ENCODE measurements at places on chromosomes 1 and 21.

DNA sequence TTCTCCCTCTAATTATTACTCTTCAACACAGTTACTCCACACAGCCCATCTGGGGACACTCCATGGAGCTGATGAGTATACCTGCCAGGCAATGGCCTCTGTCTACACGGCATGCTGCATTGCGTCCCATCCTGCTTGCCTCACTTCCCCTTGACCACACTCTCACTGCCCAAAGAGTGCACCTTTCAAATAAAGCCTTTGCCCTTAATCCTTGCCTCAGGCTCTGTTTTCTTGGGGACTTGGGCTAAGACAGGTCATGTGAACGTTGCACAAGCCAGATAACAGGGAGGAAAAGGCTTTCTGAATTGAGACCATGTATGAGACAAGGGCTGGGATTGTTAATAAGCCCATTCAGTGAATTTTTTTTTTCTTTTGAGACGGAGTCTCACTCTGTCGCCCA is 40.0 kb upstream of the SIM2 start:
- no peak for DNase-seq

- DNase-seq: no peak
Measured at GRCh38 chr1:83889707-83890106, 109.2 kb downstream of the TTLL7 start.

GRCh38 chr1:234372011-234372757 is 1.1 kb upstream of the COA6 start:
- DNase-seq: no peak

- DNase-seq: no peak
Measured at GRCh38 chr1:31497601-31498000, 78.7 kb upstream of the TINAGL1 start.

- DNase-seq: no peak
Measured at GRCh38 chr1:63325279-63325985, 3.1 kb downstream of the FOXD3 start.

DNA sequence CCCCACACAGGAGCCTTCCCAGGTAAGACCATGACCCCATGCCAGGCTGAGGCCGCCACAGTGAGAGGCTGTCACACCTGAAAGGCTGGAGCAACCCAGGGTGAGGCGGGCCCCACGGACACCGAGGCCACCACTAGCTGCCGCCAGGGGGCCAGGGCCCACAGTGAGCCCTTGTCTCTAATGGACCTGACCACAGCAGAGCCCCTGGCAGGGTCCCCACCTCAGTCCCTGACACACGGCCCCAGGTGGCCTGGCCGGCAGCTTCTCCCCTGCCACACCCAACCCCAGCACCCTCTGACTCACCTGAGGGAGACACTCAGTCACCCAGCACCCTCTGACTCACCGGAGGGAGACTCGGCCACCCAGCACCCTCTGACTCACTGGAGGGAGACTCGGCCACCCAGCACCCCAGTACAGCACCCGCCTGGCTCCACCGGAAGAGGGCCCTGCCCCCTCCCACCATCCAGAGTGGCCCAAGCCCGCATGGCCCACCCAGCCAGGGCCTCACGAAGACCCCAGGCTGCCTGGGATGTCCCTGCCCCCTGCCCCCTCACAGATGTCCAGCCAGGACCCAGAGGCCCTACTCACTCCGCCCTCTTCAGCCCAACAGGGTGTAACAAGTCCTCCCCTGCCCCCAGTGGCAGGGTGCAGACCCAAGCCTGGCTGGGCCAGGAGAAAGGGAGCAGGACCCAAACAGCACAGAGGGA is 4.4 kb downstream of the DVL1 start:
- DNase-seq: peak; percentile 69

DNA sequence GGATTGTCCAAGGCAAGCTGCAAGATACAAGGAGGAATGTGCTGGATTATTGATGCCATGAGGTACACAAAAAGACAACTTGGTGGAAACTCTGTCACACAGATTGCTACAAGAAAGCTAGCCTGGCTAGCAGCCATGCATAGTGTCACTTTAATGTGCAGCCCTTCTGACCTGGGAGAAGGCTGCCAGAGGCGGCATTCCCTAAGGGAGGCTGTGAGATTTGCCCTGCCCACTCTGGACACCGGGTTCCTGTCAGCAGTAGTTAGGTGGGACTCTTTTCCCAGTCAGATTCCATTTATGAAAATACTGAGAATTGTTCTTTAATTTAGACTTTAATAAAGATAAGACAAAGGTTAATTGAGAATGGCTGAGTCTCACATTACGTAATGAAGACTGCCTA is 47.8 kb upstream of the SYT6 start:
- DNase-seq: no peak

DNA sequence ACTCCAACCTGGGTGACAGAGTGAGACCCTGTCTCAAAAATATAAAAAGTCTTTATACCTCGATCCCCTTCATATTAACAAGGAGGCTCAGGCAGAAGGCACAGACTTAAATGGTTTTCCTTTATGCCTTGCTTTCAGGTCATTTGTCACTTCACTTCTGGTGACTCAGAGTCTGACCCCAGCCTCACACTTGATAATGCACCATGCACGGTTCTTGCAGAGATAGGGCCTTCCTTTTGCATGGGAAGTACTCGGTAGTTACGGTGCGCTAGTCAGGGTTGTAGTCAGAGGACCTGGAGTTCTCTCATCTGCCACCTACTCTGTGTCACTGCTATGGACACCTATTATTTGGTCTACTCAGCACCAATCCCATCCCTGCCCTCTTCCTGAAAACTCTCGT is 43.6 kb upstream of the BMP8B start:
- no peak for DNase-seq

All from stimulated activated naive CD8-positive, alpha-beta T cell treated with anti-CD3 and anti-CD28 coated beads, Interleukin-15, Interleukin-2, amounts not matched to agents 100 U/mL and 50 U/mL, for 24 hours (primary cell).